ENCODE measurements at places on chromosomes 4 and X.

DNA sequence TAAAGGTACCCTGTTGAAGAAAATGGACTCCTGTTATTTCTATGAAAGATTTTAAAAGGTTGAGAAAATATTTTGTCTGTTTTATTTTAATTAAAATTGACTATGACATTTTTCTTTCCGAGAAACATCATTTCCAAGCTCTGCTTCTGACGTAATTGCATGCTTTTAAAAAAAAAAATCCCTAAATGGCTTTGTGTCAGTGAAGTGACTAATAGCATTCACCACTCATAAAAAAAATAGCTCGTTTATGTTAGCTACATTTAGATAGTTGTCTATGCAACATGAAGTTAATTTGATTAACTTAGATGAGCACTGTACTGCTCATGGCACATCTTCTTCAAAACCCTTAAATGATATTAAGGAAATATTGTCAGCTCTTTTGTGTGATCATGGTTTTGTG is 105.1 kb upstream of the KLHL13 start:
- DNase-seq = no peak

- no peak for DNase-seq
Observed at GRCh38 chr4:59537246-59537886, 1662.8 kb upstream of the ADGRL3 start.

- peak; percentile 37 for DNase-seq
Observed at GRCh38 chrX:81957900-81958545, 756.1 kb downstream of the SH3BGRL start.

DNA sequence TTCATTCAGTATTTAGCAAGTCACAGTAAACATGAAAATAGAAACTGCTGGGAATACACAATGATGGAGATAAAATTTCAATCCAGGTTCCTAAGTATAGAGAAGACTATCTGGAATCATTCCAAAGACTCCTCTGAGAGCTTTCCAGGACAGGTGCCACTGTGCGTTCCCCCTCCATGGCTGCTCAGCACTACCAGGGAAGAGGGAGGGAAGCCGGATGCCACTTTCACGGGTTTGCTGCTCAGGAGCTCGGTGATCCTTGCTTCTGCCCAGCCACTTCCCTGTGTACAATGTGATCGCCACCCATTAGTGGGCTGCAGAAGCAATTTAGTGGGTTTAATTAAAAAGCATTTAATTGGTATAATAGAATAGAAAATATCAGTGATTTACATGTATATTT is 94.5 kb downstream of the FNIP2 start:
- no peak for DNase-seq

DNA sequence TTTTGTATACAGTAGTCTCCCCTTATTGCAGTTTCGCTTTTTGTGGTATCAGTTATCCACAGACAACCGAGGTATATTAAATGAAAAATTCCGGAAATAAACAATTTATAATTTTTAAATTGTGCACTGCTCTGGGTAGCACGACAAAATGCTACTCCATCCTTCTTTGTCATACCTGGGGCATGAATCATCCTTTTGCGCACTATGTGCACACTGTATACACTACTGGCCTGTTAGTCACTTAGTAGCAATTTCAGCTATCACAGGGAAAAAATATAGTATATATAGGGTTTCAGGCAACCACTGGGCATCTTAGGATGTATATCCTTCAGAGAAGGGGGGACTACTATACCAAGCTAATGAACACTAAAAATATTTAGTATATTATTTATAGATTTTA is 198.8 kb upstream of the FAT4 start:
- no peak for DNase-seq

- no peak for DNase-seq
Observed at GRCh38 chrX:53281963-53282695, 745 bp upstream of the IQSEC2 start.

DNA sequence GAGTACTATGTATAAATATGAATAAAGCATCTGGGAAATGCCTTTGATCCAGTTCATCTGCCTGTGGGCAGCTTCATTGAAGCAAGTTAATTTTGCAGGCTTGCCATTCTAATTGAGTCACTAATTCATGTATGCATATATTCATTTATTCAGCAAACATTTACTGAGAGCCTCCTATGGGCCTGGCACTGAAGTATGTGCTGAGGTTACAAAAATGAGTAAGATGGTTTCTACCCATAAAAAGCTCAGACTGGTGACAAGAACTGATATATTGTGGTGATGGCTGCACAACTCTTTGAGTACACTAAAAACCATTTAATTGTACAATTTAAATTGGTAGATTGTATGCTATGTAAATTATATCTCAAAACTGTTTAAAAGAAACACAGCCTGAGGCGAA is 1.1 kb upstream of the MRPL1 start:
- DNase-seq = peak; percentile 23

GRCh38 chrX:65838674-65839073 is 171.2 kb downstream of the MSN start:
- DNase-seq = no peak

DNA sequence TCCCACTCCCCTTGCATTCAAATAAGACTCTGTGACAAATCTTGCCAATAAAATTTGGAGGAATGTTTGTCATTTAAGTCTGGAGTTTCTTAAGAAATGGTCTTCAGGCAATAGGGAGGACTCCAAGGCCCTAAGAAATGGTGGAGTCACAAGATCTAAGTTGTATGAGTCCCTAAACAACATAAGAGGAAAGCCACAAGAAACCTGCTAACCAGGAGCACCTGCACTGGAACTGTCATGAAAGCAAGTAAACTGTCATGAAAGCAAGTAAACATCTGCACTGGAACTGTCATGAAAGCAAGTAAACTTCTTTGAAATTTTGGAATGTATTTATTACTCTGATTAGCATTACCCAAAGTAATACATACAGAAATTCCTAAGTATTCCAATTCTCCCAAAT is 3.5 kb downstream of the CNOT6L start:
- no peak for DNase-seq

DNA sequence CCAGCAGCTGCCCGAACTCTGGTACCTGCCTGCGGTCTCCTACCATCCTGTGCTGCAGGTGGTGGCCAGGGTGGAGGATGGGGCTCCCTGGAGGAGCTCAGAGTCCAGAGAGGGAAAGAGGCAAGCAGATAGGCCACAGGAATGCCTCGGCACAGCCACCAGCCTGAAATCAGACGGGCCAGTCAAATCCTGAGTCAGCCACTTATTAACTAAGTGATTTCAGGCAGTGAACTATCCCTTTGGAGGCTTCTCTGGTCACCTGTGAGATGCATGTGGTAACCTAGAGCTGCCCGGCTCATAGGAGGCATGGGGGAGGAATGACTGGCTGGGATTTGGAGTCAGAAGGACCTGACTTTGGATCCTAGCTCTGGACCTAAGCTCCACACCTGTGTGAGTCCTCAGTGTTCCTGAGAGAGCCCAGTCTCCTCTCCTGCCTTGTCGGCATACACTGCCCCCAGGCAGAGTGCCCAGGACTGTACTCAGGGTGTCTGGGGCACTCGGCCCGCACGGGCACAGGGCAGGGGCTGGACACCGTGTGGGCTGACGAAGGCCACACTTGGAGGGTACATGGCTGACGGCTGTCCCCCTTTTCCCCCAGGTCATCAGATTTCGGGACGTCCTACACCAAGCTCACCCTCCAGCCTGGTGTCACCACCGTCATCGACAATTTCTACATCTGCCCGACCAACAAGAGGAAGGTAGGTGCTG is 96.4 kb upstream of the PSAPL1 start:
- no peak for DNase-seq

- DNase-seq = no peak
Observed at GRCh38 chrX:118347131-118347530, 1.2 kb downstream of the WDR44 start.

- DNase-seq = peak; percentile 48
Observed at GRCh38 chr4:164949448-164950143, 27.9 kb downstream of the TRIM61 start.

DNA sequence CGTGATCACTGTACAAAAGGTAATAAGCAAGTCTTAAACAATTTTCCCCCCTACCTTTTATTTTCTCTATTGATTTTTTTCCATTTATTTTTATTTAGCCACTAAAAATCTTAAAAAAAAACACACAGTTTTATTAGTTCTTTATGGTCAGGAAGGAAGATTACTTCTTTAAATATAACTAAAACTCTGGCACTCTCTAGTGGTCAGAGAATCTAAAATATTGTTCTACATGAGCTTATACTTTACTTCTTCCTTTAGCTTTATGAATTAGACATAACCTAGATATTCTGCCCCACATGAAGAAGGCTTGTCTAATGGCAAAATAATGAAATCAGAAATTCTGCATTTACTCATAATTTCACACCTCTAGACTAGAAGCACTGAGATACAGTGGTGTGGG is 135.2 kb downstream of the PDE5A start:
- peak; percentile 22 for DNase-seq

DNA sequence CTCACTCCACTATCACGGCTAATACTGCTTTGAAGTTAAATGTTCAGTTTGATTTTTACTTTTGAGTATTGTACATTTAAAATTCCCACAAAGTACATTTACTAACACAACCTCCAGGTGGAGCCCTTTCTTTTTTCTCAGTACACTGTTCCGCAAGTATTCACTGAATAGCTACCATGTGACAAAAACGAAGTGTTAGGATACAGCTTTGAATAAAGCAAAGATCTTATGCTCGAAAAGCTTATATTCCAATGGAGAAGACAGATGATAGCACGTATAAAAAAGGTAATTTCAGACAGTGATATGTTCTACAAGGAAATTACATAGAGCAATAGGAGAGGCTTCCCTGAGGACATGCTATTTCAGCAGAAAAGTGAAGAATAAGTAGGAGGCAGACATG is 60.7 kb upstream of the ABCG2 start:
- peak; percentile 75 for DNase-seq

GRCh38 chrX:111784667-111785066 is 91.3 kb upstream of the TRPC5OS start:
- DNase-seq = no peak

DNA sequence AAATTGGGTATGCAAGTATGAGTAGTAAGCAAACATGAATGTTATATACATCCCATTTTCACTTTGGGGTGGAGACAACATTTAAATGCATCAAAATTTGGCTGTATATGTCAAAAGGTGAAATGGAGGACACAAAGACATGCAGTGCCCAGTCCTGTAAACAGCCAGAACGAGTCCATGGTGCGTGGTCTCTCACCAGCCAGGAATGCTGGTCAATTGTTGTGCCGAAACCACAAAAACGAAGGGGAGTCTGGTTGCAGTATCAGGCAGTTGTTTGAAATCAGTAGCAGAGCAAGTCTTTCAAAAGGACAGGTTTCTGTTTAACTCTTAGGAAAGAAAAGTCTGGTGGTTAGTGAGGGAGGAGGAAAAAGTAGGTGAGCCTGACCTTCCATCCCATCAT is 22.3 kb upstream of the RNF150 start:
- DNase-seq = no peak

- DNase-seq = no peak
Observed at GRCh38 chr4:92232566-92232965, 71.2 kb upstream of the GRID2 start.

DNA sequence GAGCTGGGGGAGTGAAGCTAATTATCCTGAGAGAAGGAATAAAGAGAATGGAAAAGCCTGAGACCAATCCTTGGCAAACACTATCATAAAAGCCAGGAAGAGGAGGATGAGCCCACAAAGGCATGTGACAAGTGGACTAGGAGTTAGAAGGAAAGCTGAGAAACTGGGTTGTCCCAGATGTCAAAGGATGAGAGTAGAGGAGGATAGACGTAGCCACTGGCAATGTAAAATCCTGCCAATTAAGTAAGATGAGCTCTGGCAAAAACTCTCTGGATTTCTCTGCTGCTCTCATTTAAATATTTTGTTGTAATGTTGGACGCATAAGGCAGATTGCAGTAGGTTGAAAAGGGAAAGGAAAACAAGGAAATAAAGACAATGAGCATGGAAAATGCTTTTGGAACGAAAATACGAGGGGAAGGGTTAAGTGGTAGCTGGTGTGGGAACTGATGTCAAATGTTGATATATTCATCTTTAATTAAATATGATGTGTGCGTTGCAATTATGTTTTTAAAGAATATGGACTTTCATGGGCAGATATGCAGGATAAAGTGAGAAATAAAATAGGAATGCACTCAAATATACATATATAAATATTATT is 14.2 kb upstream of the VEGFC start:
- DNase-seq = no peak

DNA sequence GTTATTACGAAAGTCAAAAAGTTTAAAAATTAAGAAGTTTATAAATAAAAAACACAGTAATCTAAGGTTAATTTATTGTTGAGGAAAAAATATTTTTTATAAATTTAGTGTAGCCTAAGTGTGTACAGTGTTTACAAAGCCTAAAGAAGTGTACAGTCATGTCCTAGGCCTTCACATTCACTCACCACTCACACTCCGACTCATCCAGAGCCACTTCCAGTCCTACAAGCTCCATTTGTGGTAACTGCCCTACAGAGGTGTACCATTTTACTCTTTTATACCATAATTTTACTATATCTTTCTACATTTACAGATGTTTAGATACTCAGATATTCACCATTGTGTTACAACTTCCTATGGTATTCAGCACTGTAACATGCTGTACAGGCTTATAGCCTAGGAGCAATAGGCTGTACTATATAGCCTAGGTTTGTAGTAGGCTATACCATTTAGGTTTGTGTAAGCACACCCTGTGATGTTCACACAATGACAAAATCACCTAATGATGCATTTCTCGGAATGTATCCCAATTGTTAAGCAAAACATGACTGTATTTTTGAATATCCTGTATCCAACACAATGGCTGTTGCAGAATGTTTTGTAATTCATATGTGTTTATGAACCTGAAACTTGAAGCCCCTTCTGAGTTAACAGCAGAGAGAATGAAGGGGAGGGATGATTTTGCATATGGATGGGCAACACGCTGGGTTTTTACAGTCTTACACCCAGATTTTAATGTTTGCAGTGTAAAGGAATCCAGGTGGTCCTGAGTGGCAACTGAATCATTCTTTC is 3.1 kb downstream of the PPBP start:
- DNase-seq = no peak

DNA sequence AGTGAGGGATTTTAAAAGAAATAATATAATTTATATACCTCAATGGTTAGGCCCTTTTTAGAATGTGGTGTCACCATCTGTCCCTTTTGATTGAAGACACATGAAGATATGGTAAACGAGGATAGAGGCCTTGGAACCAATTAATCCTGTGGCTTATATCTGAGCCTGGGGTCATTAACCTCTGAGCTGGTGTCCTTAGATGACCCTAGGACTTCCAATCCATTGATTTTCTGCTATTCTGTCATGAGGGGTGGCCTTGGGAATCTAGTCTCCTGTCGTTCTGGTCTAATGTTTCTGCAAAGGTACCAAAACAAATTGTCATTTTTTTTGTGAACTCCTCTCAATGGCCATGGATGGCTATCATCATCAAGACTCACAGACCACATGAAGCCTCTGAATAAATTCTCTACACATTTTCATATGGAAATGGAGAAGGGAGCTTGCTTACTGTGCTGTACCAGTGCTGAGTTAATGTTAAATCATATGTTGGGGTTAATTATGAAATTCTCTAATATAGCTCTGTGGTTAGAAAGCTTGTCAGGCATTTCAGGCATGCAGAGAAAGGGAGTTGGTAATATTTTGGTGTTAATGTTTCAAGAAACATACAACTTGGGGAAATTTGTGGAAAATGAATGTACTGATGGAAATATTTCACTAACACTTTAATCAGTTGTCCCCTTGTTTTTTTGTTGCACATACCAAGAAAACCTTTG is 204.2 kb upstream of the IL15 start:
- no peak for DNase-seq

- DNase-seq = no peak
Observed at GRCh38 chr4:112322866-112323265, 25.7 kb downstream of the ALPK1 start.

- DNase-seq = no peak
Observed at GRCh38 chr4:161188578-161188977, 975.2 kb downstream of the FSTL5 start.
